ENCODE measurements at places on chromosomes 7 and 10.

DNA sequence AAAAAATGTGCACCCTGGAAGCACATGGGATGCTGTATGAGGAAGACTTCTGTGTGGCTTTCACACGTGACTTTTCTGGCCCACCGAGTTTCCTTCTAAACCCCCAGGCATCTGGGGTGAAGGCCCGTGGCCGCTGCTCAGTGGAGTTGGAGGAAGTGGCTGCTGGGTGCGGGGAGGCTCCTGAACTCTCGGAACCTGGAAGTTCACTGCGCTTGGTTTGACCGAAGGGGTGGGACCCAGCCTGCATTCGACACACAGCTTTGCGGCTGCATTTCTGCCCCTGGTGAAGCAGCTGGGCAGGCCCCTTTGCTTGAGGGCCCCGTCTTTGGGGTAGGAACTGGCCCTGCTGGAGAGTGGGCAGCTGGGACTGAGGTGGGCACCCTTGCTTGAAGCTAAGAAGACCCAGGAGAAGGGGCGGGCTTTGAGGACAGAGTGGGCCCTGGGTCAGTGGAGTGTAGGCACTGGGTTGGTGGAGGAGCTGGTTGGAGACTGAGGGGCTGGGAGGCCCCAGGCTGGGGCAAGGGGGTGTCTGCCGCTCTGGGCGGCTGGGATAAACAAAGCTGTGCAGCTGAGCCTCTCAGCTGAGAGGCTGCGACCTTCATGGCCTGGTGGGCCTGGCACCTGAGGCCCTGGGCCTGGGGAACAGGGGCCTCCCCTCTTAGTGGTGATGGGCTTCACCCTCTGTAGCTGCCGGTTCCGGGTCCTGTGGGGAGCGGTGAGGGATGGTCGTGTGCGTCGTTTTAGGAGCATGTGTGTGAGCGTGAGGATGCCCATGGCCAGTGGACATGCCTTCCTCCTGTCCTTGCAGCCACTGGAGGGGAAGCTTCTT lies 78.0 kb downstream of the INPP5A start:
- DNase-seq: no peak

GRCh38 chr10:24341371-24341770 lies 132.4 kb downstream of the KIAA1217 start:
- no peak for DNase-seq

GRCh38 chr10:91799612-91799975 lies 1.4 kb downstream of the TNKS2 start:
- DNase-seq: peak; percentile 52

GRCh38 chr7:80829527-80829926 lies 89.3 kb downstream of the SEMA3C start:
- no peak for DNase-seq

GRCh38 chr7:112143136-112143535 lies 63.1 kb downstream of the DOCK4 start:
- no peak for DNase-seq

DNA sequence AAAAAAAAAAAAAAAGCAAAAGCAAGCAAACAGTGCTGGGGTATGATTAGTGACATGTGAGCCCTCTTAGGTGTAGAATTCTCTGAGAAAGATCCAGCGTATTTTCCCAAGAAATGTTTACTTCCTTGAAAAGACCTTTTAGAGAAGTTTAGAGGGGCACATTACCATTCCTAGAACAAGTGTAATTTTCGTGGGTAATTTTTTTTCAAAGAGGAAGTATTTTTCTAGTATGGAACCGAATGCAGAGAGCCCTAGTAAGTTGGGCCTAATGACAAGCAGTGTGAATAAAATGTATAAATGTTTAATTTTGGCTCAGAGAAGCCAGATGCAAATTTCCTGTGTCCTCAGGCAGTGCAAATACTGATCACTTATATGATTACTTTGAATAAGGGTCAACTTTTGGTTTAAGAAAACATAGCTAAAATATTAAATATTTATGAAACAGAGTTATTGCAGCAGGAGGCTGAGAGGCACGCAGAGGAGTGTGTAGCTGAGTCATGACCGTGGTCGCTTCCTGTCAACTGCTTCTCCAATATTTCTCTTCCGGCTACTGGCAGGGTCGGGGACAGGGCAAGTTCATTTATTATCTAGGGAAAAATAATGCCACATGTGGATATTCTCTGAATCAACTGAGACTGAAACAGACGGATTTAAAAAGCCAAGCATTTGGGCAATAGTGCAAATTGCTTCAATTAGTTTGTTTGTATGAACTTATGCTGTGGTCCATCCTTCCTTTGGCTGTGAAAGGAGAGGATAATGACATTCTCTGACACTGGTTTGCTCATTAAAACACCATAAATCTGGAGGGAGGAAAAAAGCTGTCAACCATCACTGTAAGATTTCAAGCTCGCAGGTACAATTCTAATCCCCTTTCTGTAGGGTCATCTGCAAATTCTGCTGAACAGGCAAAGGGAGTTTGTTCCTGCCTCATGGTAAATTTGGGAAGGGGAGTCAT lies 495.2 kb downstream of the GLRX3 start:
- DNase-seq: no peak

DNA sequence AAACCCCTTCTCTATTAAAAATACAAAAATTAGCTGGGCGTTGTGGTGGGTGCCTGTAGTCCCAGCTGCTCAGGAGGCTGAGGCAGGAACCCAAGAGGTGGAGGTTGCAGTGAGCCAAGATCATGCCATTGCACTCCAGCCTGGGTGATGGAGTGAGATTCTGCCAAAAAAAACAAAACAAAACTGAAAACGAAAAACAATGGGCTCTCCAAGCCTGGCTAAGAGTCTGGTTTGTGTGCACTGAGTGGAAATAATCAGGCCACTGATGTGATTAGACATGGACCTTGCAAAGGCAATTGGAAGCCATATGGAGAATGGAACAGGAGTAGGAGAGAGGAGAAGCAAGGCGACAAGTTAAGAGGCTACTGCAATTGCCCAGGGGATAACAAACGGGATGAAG lies 60.1 kb upstream of the GSDME start:
- no peak for DNase-seq

DNA sequence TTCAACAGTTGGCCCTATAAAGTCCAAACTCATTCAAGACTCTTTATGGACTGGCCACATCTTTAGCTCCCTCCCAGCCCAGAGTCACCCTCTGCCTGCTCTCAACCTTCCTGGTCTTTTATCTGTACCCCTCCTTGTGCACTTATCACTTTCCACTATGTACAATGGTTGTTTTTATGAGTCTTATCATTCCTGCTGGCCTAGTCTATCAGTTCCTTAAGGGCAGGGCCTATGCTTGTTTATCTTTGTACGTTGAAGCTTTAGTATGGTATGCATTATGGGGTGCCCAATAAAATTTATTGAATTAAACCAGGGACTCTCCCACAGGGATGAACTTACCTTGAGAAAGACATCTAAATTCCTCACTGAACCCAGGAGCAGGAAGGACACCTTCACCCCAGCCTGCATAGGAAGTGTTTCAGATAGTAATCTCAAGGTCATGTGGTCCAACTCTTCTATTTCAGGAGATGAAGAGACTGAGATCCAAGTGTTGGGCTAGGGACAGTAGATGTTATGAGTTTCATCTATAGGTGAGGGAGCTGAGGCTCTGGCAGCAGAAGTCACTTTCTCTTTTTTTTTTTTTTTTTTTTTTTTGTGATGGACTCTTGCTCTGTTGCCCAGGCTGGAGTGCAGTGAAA lies 13.3 kb upstream of the PDCD4 start:
- peak; percentile 94 for DNase-seq

GRCh38 chr10:123129618-123130271 lies 6.0 kb upstream of the HMX3 start:
- DNase-seq: no peak

GRCh38 chr7:132158841-132159240 lies 417.4 kb downstream of the PLXNA4 start:
- DNase-seq: no peak

DNA sequence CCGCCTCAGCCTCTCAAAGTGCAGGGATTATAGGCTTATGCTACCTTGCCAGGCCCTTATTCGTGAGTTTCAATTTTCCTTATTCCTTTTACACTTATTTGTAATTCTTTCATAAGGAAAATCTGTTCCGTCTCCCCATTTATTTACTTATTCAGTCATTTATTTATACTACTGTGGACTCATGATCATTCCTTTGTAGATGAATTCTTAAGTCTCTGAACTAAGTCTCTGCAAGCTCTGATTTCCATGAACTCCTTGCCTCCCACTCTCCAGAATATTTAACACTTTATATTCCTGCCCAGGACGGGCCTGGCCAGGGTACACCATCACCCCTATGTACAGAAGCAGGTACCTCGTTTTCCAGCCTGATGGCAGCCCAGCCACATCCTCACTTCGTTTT lies 39.4 kb downstream of the PFKFB3 start:
- no peak for DNase-seq

- DNase-seq: no peak
Observed at GRCh38 chr7:19016140-19016539, 101.3 kb downstream of the TWIST1 start.
